ENCODE measurements at places on chromosomes 5 and 9.

- no peaks in the 10 kb centered on the region for H3K36me3 ChIP-seq
- no peak for DNase-seq
- H3K4me3 ChIP-seq, result no peak overlapping the region
Measured at GRCh38 chr5:57468481-57469163, 14.0 kb downstream of the ACTBL2 start.

- H3K4me1 ChIP-seq, result no peaks in the 10 kb centered on the region
- H3K27me3 ChIP-seq, result no peaks in the 10 kb centered on the region
- H3K4me3 ChIP-seq, result no peak overlapping the region
- no peak overlapping the region for H3K27ac ChIP-seq
- no peak for DNase-seq
Measured at GRCh38 chr9:88749420-88749819, 214.4 kb downstream of the NXNL2 start.

- H3K4me3 ChIP-seq, result no peak overlapping the region
- peaks cover 81% of the 10 kb centered on the region for H3K4me1 ChIP-seq
- H3K27me3 ChIP-seq, result no peaks in the 10 kb centered on the region
- H3K36me3 ChIP-seq, result no peaks in the 10 kb centered on the region
- no peak for DNase-seq
Measured at GRCh38 chr9:124214596-124215367, 43.0 kb upstream of the NEK6 start.

- H3K27me3 ChIP-seq, result no peaks in the 10 kb centered on the region
- no peak overlapping the region for H3K4me3 ChIP-seq
- H3K36me3 ChIP-seq, result no peaks in the 10 kb centered on the region
- no peaks in the 10 kb centered on the region for H3K4me1 ChIP-seq
- H3K27ac ChIP-seq, result no peak overlapping the region
Measured at GRCh38 chr5:108437425-108437824, 55.5 kb upstream of the FBXL17 start.

Data from activated T-cell treated with anti-CD3 and anti-CD28 coated beads, Interleukin-2, amount 50 U/mL, for 72 hours (primary cell).